ENCODE measurements at places on chromosomes 7 and 10.
A peak's percentile ranks its signal among the peaks of the same experiment; 100 is the strongest.

DNA sequence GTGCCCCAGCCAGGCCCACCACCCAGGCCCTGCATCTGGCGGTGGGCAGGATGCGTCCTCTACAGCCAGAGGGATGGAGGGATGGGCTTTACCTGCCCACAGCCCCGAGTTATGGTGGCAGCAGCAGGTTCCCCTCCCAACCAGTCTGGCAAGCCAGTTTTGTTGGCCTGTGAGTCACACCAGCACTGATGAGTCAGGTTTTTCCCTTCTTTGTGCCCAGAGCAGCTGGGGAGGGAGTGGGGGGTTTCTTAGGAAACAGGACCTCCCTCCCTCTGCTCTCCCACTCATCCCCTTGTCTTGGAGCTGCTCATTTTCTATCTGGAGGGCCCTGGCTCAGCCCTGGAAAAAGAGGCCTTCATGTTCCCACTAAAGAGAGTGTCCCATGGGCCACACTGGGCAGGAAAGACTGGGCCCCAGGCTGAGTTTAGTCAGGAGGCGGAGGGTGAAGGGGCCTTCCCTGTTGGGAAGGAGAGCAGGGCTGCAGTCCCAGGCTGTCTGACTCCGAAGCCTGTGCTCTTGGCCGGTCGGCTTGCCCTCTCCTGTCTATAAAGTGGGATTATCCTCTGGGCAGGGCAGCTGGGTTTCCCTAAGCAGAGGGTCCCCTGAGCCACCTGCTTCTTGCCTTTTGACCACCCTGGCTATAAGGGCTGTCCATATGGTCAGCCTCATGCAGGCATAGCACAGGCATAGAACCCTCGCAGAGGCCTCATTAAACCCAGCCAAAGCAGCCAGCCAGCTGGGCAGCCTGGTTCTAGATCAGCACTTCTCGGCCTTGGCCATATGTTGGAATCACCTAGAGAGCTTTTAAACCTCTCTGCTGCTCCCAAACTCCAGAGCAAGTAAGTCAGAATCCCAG, 30.2 kb upstream of the ANKRD2 start:
- DNase-seq, result no peak

DNA sequence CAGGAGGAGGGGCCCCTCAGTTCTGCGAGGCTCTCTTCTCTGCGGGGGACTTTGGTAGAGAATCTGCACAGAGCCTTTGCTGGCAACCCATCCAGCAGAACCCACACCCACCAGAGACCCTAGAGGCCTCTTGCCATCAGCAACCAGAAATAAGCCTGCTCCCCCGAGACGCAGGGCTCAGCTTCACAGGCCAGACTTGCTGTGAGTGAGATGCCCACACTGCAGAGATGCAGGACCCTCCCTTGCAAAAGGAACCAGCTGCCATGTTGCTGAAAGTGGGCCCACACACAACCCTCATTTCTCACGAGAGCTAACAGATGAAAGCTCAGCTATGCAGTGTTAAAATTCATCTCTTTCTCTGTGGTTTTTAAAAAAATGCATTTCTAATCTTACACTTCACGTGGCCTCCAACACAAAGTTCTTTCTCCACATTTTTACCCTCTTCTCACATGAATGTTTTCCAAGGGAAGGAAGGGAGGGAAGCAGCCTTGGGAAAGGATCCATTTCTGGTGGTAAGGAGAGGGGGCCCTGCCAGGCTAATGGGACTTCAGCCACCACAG, 171.6 kb downstream of the CCDC3 start:
- no peak for DNase-seq

DNA sequence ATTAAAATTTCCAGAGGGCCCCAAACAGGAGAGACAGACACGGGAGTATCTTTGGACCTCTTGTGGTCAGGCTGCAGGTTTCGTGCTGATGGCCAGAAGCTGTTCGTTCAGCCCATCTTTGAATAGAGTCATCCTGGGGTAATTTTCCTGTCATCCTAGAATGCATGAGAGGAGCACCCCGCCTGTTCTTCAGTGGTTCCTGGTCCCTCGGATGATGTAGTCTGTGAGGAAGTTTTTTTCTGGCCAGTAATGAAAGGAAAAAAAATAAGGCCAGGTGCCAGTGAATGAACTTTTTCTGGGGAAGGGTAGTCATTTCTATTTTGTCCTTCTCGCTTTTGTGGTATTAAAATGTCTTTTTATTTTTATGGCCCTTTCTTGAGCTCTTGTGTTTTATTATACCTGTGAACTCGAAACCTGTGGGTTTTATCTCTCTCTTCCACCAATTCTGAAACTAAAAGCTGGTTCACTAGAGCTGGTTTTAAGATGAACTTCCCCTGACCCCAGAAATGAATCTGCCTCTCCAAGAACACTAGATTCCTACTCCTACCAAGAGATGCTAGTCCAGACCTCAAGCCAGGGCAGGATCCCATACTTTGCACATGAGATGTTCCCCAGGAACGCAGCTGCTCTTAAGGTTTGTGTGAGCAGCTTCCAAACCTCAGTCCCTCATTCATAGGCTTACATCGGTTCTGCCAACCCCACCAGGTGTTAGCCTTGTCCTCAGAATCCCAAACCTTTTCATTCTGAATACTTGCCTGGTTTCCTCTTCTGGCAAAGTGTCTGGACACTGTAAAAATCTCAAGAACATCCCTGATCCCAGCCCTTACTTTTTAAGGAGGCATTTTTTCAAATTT, 15.4 kb upstream of the MEST start:
- no peak for DNase-seq

DNA sequence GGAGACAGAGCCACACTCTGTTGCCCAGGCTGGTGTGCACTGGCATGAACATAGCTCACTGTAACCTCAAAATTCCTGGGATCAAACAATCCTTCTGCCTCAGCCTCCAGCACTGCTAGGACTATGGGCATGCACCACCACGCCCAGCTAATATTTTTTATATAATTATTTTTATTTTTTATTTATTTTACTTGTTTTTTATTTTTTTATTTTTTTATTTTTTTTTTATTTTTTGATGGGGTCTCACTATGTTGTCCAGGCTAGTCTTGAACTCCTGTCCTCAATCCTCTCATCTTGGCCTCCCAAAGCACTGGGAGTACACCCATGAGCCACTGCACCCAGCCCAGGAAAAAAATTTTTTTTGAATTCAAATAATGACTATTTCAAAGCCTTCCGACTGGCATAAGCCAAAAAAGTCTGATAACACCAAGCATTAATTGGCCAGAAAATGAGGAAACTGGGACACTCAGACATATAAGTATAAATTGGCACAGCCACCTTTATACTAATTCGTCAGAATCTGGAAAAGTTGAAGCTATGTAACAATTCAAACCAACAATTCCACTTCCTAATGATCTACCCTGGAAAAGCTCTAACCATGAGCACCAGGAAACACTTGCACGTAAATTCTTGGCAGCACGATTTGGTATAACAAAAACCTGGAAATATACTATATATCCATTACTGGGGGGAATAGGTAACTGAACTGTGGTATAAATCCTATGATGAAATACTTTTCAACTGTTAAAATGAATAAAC, 6.3 kb downstream of the ZC3HAV1 start:
- DNase-seq, result peak; percentile 4

All from CD4-positive, alpha-beta T cell treated with Interleukin-17A for 1 hour (primary cell).